ENCODE measurements at places on chromosomes 5 and 9. TPM values are rescaled to one million over a fixed set of nuclear protein-coding genes. Genes with fewer than 3 reads are reported as not detected.
A peak's percentile ranks its signal among the peaks of the same experiment; 100 is the strongest.

- H3K4me1 ChIP-seq: peaks cover 23% of the 10 kb centered on the region
- peak overlapping the region; percentile 87 for H3K27ac ChIP-seq
- no peak for DNase-seq
- H3K36me3 ChIP-seq: peaks cover 11% of the 10 kb centered on the region
These were observed 395 bp downstream of the TLN1 start for GRCh38 chr9:35731415-35732184.

- no peaks in the 10 kb centered on the region for H3K4me1 ChIP-seq
- H3K36me3 ChIP-seq: no peaks in the 10 kb centered on the region
- H3K27me3 ChIP-seq: no peaks in the 10 kb centered on the region
- DNase-seq: no peak
- no peak overlapping the region for H3K4me3 ChIP-seq
These were observed 628.7 kb upstream of the ZNF608 start for GRCh38 chr5:125375143-125375542.

The ZCCHC9 gene
- 35.7 TPM for total RNA-seq

DNA sequence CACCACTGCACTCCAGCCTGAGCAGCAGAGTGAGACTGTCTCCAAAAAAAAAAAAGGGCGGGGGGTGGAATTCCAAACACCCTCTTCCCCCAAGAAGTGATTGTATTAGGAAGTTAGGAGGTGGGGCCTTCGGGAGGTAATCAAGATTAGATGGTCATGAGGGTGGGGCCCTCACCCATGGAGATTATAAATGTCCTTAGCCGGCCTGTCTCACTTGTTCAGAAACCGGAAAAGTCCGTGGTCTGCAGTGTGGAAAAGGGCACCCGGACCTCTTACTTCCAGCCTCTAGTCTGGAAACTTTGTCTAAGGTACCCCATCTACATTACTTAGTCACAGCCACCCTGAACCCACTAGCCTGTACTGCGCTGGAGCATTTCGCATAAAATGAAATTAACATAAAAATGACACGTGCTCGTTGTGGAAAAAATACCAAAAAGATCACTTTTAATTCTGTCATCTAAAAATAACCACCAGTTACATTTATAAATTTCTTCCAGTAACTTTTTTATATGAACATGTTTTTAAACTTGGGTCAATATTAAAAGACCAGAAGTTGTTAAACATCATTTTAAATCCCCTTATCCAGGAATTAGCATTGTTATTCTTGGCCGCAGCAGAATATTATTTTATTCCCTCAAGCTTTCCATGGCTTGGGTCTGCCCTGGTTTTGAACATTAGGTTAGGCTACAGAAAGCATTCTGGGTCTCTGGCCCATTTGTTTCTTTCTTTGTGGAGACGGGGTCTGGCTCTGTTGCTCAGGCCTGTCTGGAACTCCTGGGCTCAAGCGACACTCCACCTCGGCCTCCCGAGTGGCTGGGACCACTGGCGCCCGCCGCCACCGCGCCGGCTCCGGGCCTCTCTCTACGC is 1.2 kb upstream of the CKS2 start:
- peak overlapping the region; percentile 83 for H3K4me3 ChIP-seq
- DNase-seq: no peak

The SYNPO gene
- 0.09 TPM for total RNA-seq

DNA sequence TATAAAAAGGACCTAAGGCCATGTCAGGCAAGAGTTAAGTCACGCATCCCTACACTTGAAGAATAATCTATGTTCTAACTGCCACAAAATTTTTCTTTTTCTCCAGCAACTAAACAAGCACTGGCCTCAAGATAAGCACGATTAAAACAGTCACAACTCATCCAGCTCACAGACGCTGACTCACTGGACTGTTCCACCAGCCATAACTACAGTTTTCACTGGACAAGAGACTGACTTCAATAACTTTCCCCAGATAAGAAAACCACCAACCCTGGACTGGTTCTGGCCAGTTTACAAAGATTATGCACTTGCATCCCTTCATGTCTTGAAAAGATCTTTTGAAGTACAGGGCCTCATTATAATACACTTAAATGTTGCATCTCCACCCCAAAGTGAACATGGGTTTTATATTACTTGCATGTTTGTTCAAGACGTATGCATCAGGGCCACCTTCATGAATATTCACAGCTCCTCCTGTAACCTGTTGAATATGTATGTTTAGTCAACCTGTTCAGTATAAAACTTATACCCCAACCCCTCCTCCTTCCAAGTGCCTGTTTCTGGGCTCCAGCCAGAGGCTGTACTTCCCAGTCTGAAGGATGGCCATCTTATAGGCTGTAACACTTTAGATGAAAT is 129.3 kb upstream of the EPB41L4A start:
- no peak overlapping the region for H3K27ac ChIP-seq
- peaks cover 21% of the 10 kb centered on the region for H3K27me3 ChIP-seq
- no peaks in the 10 kb centered on the region for H3K36me3 ChIP-seq
- H3K4me3 ChIP-seq: no peak overlapping the region
- H3K4me1 ChIP-seq: peaks cover 3% of the 10 kb centered on the region

The PDE6A gene
- not detected for total RNA-seq

The SUSD3 gene
- 40.1 TPM for total RNA-seq

- H3K27ac ChIP-seq: no peak overlapping the region
- no peak overlapping the region for H3K4me3 ChIP-seq
- no peaks in the 10 kb centered on the region for H3K4me1 ChIP-seq
- no peak for DNase-seq
These were observed 7.8 kb downstream of the AGPAT2 start for GRCh38 chr9:136679431-136679941.

DNA sequence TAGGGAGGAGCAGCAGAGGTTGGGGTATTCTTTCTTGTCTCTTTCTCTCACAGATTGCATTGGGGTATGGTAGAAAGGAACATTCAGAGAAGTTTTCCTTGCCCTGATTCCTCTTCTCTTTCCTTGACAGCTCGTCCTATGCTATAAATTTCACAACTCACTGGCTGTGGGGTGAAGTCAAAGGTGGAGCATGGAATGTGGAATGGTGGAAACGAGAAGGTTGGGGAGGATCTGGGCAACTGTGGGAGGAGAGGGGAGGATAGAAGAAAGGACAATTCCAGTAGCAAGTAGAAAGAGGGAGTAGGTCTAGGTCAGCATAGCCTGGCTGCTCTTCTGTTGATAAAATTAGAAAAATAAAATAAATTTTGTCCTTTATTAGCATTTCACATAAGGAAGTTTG is 39.0 kb upstream of the POC5 start:
- H3K27ac ChIP-seq: no peak overlapping the region
- no peaks in the 10 kb centered on the region for H3K36me3 ChIP-seq
- no peak for DNase-seq
- H3K4me3 ChIP-seq: no peak overlapping the region
- no peaks in the 10 kb centered on the region for H3K4me1 ChIP-seq

The MARCOL gene
- not detected for total RNA-seq

The DNAH5 gene
- not detected for total RNA-seq

DNA sequence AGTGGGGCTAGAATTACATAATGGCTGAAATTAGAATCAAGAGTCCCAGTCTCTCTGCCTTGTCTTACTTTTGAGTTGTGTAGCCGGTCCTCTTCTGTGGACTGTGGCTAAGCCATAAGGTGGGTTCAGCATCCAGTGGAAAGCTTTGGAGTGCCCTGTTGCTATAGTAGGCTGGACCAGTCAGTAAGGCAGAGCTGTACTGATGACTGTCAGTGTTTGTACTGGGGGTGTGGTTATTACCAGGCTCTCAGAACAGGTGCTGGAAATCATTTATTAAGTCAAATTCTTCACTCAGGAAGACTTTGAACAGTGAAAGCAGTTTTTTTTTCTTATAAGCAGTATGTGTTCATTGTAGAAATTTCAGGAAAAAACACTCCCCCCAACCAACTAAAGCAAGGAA is 129.4 kb downstream of the ZSWIM6 start:
- H3K4me3 ChIP-seq: no peak overlapping the region
- H3K36me3 ChIP-seq: no peaks in the 10 kb centered on the region
- DNase-seq: no peak

GRCh38 chr9:101708855-101709254 is 29.6 kb downstream of the GRIN3A start:
- H3K4me1 ChIP-seq: peaks cover 3% of the 10 kb centered on the region
- peaks cover 25% of the 10 kb centered on the region for H3K27me3 ChIP-seq
- no peak overlapping the region for H3K4me3 ChIP-seq
- no peak for DNase-seq

The EPB41L4B gene
- 0.23 TPM for total RNA-seq

DNA sequence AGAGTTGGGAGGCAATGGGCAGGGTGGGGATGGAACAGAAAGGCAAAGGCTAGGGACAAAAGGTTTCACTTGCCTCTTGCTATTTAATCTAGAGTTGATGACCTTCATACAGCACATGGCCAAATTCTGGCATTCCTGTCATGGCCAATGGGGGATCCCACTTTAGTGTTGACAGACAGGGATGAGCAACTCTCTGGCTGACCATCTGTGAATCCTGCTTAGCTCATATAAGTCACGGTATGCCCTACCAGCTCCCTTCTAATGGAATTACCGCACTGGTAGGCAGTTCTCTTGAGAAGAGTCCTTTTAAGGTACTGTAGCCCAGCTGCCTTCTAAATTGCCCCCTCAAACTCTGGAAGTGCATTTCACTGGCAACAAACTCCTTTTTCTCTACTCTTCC is 76.1 kb downstream of the MAMDC2 start:
- H3K27ac ChIP-seq: no peak overlapping the region
- no peaks in the 10 kb centered on the region for H3K36me3 ChIP-seq
- peaks cover 26% of the 10 kb centered on the region for H3K27me3 ChIP-seq
- no peak for DNase-seq
- H3K4me1 ChIP-seq: no peaks in the 10 kb centered on the region

DNA sequence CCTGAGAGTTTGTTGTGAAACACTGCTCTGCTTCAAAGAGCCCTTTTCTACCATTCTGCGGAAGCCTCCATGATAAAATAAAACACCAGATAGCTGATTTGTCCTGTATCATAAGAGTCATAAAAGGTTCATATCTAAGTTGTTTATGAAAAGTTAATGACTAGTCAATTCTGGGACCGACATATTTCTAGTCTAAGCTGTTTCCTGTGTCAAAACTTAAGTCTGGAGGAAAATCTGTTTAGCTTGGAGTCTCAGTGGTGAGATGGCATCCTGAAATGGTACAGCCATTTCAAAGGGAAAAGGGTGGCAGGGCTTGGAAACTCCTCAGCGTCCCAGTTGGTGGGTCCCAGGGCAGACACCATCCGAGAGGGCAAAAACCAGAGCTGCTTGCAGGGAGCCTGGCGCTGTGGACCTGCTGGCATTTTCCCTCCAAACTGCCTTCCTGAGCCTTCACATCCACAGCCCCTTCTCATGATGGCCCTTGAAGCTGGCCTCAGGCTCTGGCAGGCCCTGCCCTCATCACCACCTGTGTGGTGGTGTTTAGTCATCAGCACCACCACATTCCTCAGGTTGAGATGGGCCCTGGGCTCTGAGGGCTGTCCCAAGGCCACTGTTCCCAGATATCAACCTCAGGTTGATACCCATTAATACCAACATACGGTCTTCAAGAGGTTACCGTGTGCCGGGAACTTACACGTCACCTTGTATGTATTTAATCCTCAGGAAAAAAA is 184.0 kb downstream of the HSPA4 start:
- no peak for DNase-seq
- no peak overlapping the region for H3K27ac ChIP-seq
- peaks cover 11% of the 10 kb centered on the region for H3K4me1 ChIP-seq
- H3K36me3 ChIP-seq: no peaks in the 10 kb centered on the region
- peaks cover 19% of the 10 kb centered on the region for H3K27me3 ChIP-seq

The GADD45G gene
- total RNA-seq: 12.9 TPM

- H3K27me3 ChIP-seq: no peaks in the 10 kb centered on the region
- no peak for DNase-seq
- H3K27ac ChIP-seq: no peak overlapping the region
- H3K4me1 ChIP-seq: no peaks in the 10 kb centered on the region
- peaks cover 2% of the 10 kb centered on the region for H3K36me3 ChIP-seq
These were observed 722.0 kb upstream of the ADAMTS16 start for GRCh38 chr5:4418084-4418483.

- peak overlapping the region; percentile 64 for H3K4me3 ChIP-seq
- peaks cover 3% of the 10 kb centered on the region for H3K27me3 ChIP-seq
- peaks cover 34% of the 10 kb centered on the region for H3K4me1 ChIP-seq
- DNase-seq: peak; percentile 67
These were observed 1.1 kb upstream of the NOTCH1 start for GRCh38 chr9:136546697-136547501.

The FBP1 gene
- 0.30 TPM for total RNA-seq

DNA sequence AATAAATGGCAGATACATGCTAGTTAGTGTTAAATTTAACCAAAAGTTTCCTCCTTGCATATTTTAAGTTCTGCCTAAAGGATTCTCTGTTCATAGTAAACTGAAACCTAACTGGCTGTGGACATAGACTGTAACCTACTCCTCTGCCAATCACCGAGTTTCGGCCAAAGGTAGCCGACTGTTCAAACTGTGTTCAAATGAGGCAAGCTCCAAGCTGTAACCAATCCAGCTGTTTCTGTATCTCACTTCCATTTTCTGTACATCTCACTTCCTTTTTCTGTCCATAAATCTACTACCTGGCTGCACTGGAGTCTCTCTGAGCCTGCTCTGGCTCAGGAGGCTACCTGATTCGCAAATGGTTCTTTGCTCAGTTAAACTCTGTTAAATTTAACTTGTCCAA is 44.1 kb downstream of the KCNV2 start:
- no peak overlapping the region for H3K4me3 ChIP-seq
- peaks cover 55% of the 10 kb centered on the region for H3K4me1 ChIP-seq
- no peaks in the 10 kb centered on the region for H3K27me3 ChIP-seq
- peaks cover 25% of the 10 kb centered on the region for H3K36me3 ChIP-seq
- no peak overlapping the region for H3K27ac ChIP-seq

The RIMOC1 gene
- 27.3 TPM for total RNA-seq

GRCh38 chr9:130780415-130780814 is 54.6 kb upstream of the ABL1 start:
- H3K4me1 ChIP-seq: no peaks in the 10 kb centered on the region
- H3K27ac ChIP-seq: no peak overlapping the region
- H3K36me3 ChIP-seq: peaks cover 4% of the 10 kb centered on the region
- DNase-seq: no peak
- no peak overlapping the region for H3K4me3 ChIP-seq

- no peak overlapping the region for H3K27ac ChIP-seq
- H3K27me3 ChIP-seq: no peaks in the 10 kb centered on the region
- no peak overlapping the region for H3K4me3 ChIP-seq
- no peak for DNase-seq
- H3K36me3 ChIP-seq: no peaks in the 10 kb centered on the region
These were observed 4.0 kb downstream of the LCN2 start for GRCh38 chr9:128153060-128153946.

The ANKRD18A gene
- total RNA-seq: 1.5 TPM

- no peak overlapping the region for H3K27ac ChIP-seq
- no peak for DNase-seq
- H3K4me1 ChIP-seq: peaks cover 37% of the 10 kb centered on the region
These were observed 3.6 kb upstream of the PAX5 start for GRCh38 chr9:37037503-37038301.

The UHRF2 gene
- total RNA-seq: 68.0 TPM

- peaks cover 10% of the 10 kb centered on the region for H3K4me1 ChIP-seq
- no peak overlapping the region for H3K4me3 ChIP-seq
- H3K27me3 ChIP-seq: no peaks in the 10 kb centered on the region
- no peaks in the 10 kb centered on the region for H3K36me3 ChIP-seq
- H3K27ac ChIP-seq: no peak overlapping the region
- DNase-seq: no peak
These were observed 92.9 kb upstream of the GRHPR start for GRCh38 chr9:37329576-37329975.

GRCh38 chr5:72231991-72232703 is 87.9 kb downstream of the MRPS27 start:
- peaks cover 41% of the 10 kb centered on the region for H3K27me3 ChIP-seq
- H3K36me3 ChIP-seq: peaks cover 58% of the 10 kb centered on the region
- no peak overlapping the region for H3K27ac ChIP-seq
- DNase-seq: no peak

The DAB2 gene
- total RNA-seq: not detected
